ENCODE measurements at places on chromosomes 11 and 22.

DNA sequence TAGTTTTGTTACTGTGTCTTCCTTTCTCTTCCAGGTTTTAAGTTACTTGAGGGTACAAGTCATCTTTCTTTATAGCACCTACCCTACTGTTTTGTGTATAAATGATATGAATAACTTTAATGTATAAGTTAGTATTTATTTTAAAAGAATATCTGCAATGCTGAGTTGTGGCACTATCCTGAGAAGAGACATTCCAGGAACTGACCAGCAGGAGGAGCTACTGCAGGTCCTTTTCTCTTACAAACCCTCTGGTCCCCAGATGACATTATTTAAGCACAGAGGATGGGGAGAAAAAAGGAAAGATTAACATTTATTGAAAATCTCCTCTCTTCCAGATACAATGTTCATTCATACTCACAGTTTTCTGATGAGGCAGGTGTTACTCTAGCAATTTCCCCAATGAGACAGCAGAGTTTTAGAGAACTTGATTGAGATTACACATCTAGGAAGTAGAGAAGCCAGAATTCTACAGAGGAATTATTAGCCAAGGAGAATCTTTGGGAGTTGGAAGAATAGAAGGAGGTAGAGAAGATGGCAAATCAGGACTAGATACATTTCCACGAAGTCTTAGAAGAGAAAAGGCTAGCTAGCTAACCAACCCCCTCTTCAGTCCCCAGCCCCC lies 541.2 kb upstream of the API5 start:
- DNase-seq = no peak

- peak; percentile 64 for DNase-seq
Measured at GRCh38 chr11:59186130-59186594, 14.2 kb downstream of the DTX4 start.

- DNase-seq = no peak
Measured at GRCh38 chr11:104163100-104164027, 583 bp downstream of the PDGFD start.

- no peak for DNase-seq
Measured at GRCh38 chr11:130979386-130979972, 63.2 kb upstream of the SNX19 start.

DNA sequence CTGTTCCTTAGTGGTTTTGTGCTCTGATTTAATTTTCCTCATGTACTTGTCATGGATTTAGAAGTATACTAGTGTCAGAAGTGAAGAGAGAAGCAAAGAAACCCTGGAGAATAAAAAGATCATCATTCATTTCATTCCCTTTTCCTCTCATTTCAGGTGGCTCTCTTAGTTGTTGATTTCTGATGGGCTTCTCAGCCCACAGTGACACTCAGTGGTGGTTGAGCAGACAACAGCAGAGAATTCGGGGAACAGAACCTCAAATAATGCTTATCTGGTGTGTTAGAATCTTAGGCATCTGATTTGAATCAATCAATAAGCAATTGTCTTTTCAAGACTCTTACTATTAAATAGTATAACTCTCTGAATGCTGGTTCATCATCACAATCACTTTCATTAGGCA lies 1289.4 kb downstream of the FAM181B start:
- DNase-seq = no peak
